ENCODE measurements at places on chromosomes 1 and 21. TPM values are rescaled to one million over a fixed set of nuclear protein-coding genes. Genes with fewer than 3 reads are reported as not detected.
A peak's percentile ranks its signal among the peaks of the same experiment; 100 is the strongest.

GRCh38 chr21:30628109-30628508 lies 6.9 kb upstream of the KRTAP20-2 start:
- no peak for DNase-seq

- no peak for DNase-seq
Observed at GRCh38 chr21:29313662-29314408, 15.1 kb downstream of the BACH1 start.

- DNase-seq = no peak
Observed at GRCh38 chr1:180353945-180354344, 123.9 kb downstream of the LHX4 start.

DNA sequence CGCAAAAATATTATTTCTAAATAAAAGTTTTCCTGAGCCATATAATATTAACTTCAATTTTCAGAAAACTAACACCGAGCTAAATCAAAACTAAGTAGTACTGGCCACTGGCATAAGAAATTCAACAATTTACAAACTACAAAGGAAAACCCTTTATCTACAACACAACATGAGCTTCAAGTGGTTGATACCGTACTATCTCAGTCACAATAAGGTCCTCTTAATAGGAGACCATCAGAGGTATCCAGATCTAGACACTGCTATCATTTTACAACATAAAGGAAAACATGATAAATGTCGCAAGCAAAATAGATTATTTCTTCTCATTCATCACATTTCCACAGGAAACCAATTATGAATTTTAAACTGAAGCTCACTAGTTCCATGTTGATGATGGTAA lies 39.5 kb downstream of the GATAD2B start:
- no peak for DNase-seq

DNA sequence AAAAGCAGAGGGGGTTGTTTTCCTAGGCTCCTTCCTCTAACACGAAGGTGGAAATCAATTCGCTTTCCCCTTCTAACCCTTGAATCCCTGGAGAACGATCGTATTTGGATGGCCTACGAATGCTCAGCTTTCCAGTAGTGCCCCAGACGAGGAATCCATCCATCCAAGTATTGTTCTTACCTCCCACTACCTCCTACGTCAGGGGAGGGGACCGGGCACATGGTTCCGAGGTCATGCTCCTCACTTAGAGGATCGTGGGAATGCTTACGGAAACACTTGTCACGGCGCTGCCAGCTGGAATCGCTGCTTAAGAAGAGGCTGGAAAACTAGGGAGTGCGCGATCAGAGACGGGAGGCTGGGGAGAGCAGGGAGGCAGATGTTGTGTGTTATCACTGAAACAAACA lies 47.4 kb downstream of the CAPZB start:
- no peak for DNase-seq

DNA sequence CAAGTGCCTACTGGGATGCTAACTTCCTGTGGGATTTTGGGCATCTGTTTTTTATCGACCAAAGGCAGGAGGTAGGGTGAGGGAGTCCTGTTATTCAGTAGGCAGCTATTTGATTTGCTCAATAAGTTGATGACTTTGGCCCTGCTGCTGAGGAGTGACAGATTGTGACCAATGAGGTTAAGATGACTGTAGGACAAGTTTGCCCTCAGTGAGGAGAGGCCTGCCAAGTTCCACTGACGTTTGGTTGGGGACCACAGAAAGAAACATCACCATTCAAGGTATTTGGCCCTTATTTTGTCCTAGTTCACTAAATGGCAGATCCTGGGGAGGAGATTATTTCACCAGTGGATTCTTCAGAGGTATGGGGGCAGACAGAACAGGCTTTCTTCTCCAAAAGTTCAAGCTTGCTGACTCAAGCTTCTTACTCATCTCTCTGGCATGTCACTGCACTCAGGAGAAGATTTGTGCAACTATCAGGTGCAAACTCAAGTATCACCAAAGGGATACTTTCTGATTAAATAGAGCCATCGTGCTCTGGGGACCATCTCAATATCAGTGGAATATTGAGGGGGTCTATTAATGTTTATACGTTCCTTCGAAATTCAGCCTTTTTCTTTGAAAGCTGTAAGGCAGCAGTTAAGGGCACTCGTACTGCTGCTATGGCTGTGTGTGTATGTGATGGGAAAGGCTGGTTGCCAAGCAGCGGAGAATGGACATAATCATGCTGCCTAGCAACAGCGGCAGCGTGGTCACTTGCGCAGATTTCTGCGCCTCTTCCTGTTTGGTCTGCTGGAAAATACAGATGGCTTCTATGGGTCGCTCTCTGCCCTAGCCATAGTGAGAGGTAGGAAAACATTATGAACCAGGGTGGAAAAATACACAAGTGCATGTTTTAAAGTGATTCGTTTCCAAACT lies 78.7 kb downstream of the PBX1 start:
- peak; percentile 64 for DNase-seq

DNA sequence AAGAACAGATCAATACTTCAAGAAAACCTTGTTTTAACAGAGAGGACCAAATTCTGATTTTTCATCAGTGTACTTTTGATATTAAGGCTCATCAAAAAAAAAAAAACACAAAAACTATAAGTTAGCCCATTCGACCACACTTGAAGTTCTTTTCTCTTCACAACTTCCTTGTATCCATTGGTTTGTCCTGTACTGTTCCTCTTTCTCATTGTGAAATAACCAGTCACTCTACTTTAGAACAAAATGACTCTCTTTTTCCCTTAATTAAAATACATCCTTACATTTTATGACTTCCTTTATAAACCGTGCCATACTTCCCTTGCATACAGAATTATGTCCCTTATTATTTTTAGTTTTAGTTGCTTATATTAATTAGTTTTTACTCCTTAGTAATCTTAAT lies 8.4 kb downstream of the QSOX1 start:
- DNase-seq = no peak

GRCh38 chr1:89367221-89367620 lies 3.4 kb downstream of the GBP6 start:
- no peak for DNase-seq

DNA sequence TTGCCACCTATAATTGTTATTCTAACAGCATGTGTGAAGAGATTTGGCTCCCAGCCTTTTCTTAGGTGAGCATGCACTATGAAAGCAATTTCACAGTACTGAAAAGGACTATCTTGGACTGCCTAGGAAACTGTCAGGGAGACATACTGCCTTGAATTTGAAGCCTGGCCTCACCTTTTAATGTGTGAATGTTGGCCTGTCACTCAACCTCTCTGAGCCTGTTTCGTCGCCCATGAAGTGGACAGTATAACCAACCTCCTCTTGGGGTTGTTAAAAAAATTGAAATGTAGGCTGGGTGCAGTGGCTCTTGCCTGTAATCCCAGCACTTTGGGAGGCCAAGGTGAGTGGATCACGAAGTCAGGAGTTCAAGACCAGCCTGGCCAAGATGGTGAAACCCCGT lies 20.4 kb upstream of the POU2F1 start:
- no peak for DNase-seq

GRCh38 chr21:38500073-38500472 lies 1.8 kb upstream of the ERG start:
- peak; percentile 62 for DNase-seq

DNA sequence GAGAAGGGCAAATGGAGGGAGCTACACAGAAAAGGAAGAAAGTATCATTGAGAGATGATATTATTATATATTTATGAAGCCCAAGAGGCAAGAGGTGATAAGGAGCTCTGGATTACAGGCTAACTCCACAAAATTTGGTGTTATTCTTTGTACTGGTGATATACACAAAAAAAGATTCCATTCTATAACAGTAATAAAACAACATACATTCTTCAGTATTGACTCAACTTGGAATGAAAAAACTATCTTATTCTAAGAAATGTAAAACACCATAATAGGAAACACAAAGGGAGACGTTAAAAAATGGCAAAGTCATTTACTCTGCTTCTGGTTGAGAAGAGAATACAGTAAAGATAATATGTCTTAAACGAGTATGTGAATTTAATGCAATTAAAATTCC lies 99.4 kb downstream of the TEX35 start:
- peak; percentile 88 for DNase-seq

GRCh38 chr1:46489638-46490405 lies at the start of gene DMBX1:
Gene DMBX1, plus strand, starts transcription at chr1:46489836. Its CDS starts 17,175 bp downstream, at chr1:46507011.
- DNase-seq = peak; percentile 95

DNA sequence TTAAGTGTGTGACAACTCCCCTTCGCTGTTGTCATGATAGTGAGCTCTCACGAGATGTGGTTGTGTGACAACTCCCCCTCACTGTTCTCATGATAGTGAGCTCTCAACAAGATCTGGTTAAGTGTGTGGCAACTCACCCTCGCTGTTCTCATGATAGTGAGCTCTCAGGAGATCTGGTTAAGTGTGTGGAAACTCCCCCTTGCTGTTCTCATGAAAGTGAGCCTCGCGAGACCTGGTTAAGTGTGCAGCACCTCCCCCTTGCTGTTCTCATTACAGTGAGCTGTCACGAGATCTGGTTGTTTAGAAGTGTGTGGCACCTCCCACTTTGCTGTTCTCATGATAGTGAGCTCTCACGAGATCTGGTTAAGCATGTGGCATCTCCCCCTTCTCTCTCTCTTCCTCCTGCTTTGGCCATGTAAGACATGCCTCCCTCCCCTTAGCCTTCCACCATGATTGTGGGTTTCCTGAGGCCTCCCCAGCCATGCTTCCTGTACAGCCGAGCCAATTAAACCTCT lies 25.1 kb upstream of the LSS start:
- DNase-seq = no peak

GRCh38 chr1:206080026-206080820 lies 27.2 kb downstream of the RHEX start:
- no peak for DNase-seq

- DNase-seq = no peak
Observed at GRCh38 chr1:182092336-182092735, 30.8 kb upstream of the ZNF648 start.

DNA sequence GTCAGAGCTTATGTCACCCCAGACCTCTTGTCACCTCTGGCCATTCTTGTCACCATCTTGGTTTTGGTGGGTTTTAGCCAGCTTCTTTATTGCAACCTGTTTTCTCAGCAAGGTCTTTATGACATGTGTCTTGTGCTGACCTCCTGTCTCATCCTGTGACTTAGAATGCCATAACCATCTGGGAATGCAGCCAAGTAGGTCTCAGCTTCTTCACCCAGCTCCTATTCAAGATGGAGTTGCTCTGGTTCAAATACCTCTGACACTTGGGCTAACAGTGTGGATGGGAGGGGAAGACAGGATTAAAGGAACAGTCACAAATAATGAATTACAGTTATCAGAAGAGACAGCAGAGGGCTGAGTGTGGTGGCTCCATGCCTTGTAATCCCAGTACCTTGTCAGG lies 30.5 kb upstream of the PIK3CD start:
- DNase-seq = peak; percentile 26

DNA sequence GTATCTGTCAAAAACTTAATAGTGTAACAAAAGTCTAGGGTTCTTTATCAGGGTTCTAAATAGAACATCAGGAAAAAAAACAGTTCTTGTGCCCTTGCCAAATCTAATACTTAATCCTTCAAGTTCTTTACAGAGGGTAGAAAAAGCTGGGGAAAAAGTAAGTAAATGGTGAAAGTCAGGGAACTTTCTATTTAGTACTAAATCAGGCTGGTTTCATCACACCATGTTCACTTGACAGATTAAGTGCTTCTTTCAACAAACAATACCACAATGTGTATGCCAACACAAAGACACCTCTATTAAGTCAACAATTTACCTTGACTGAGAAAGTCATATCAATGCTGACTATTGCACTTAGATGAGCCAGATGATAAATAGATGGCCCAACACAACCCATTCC lies 9.7 kb downstream of the DBT start:
- no peak for DNase-seq

DNA sequence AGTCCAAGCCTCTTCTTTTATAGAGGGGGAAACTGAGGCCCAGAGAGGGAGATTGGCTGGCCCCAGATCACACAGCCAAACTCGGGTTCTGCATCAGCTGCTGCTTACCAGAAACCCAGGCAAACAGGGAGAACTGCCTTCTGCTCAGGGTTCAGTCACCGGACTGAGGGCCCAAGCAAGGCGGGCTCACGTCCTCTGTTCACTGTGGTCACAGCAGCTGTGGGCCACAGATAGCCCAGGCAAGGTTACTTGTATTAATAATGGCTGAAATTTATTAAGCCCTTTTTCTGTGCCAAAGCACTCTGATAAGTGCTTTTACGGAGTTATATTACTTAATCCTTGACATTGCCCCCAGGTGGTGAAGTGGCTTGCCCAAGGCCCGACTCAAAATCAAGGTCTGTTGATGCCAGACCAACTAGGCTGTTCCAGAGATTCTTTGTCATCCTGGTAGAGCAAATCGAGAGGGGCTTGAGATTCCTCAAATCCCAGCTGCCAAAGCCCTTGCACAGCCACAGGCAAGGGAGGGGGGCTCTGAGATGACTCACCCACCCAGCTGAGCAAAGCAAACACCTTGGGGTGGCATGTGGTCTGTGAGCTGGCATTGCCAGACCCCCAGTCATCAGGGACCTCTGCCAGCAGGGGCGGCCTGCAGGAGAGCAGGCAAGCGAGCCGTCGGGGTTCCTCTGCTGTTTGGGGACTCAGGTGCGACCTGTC lies 36.5 kb downstream of the EPHB2 start:
- DNase-seq = peak; percentile 90

DNA sequence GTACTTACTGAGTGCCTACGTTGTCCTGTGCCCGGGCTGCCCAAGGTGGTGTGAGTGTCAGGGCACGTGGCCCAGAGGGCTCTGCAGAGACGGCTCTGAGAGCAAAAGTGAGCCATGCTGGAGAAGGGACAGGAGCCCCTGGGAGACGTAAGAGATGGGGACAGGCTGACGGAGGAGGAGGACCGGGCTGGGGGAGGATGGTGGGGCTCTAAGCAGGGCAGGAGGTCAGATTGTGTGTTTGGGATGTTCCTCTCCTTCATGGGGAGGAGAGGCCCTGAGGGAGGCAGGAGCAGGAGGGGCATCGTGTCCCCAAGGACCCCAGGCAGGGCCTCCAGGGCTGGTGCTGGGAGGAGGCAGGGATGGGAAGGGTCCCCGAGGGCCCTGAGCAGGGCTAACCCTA lies 158.9 kb downstream of the PCBP3 start:
- DNase-seq = no peak

- no peak for DNase-seq
Observed at GRCh38 chr1:195899762-195900352, 708.4 kb downstream of the KCNT2 start.

- DNase-seq = no peak
Observed at GRCh38 chr1:32195972-32196823, 4.2 kb upstream of the CCDC28B start.

GRCh38 chr1:153973525-153973924 lies 3.9 kb downstream of the JTB start:
- DNase-seq = no peak

Gene F11R
- 1.2 TPM for total RNA-seq

Gene POLR3GL
- total RNA-seq = 9.4 TPM

Gene DCDC2B
- not detected for total RNA-seq

Gene GJA8
- total RNA-seq = not detected

Gene DNAH14
- total RNA-seq = 25.0 TPM

Gene APCS
- not detected for total RNA-seq

Gene SLC2A5
- total RNA-seq = 22.4 TPM

Gene BTBD19
- 21.4 TPM for total RNA-seq

Gene NIT1
- 28.0 TPM for total RNA-seq

Gene PDC
- total RNA-seq = not detected

Gene SAMSN1
- under 0.01 TPM for total RNA-seq

Gene NPHS2
- total RNA-seq = not detected

Gene PKLR
- not detected for total RNA-seq

Gene AIRE
- total RNA-seq = not detected
